ENCODE measurements at places on chromosomes 5 and 9.

GRCh38 chr5:158473016-158473635, 614.2 kb upstream of the CLINT1 start:
- no peak for DNase-seq

DNA sequence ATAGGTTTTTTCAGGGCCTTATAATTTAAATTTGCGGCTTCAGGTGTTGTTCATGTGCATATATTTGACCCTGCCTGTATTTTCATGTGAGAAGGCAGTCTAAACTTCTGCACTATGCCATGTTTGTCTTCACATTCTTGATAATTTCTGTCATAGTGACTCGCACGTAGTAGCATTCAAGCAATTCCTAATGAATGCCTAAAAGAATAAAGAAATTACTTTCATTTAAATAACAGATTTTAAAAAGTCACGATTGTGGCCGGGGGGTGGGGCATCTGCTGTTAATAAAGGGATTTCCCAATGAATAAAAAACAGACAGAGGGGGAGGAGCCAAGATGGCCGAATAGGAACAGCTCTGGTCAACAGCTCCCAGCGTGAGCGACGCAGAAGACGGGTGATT, 318.0 kb downstream of the ADAMTS6 start:
- DNase-seq = peak; percentile 60

GRCh38 chr5:14208071-14209021, 65.2 kb downstream of the TRIO start:
- DNase-seq = peak; percentile 66

GRCh38 chr9:10875752-10876151, 262.9 kb upstream of the PTPRD start:
- peak; percentile 56 for DNase-seq

DNA sequence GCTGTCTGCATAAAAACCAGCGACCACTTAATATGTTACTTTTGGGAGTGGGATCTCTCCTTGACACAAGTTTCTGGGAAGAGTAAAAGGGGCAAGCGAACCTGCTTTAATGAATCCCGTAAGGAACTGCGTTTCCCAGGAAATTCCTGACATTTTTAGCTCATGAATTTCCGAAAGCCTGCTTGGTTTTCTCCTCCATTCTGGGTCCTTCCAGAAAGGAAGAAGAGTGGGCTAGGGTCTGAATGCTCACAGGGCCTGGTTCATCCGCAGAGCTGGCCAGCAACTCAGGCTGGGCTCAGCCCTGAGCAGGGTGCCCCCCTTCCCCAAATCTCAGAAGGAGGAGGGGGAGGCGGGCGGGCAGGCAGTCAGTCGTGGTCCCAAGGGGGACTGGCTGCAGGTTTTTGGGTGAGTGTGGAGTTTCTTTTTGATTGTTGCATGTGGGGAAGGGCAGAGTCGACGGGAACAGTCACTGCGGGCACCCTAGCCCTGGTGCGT, 1.2 kb upstream of the PURA start:
- no peak for DNase-seq

- DNase-seq = no peak
Observed at GRCh38 chr5:158383486-158383885, 524.5 kb upstream of the CLINT1 start.

DNA sequence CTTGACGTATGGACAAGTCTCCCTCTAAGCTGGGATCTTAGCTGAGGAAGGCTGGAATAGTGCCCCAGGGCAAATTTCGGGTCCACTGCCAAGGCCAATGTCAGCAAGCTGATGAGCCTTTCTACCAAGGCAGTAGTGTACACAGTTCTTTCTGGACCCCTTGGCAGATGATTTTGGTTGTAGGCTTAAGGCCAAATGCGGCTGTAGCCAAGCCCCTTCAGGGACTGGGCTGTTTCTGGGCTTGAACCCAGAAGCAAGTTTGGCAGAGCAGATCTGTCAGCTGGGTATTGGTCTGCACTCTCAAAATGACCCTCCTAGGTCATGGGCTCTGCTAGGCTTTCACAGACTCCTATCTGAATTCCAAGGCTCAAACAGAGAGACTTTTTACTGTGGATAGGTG, 121.6 kb downstream of the ADAMTSL1 start:
- no peak for DNase-seq
